SW 1271 (cell line): ENCODE measurements at places on chromosomes 3 and 15.

- peak; percentile 25 for DNase-seq
Measured at GRCh38 chr3:135992072-135992471, 26.5 kb downstream of the PPP2R3A start.

- DNase-seq = no peak
Measured at GRCh38 chr3:41244620-41245336, 45.5 kb downstream of the CTNNB1 start.

DNA sequence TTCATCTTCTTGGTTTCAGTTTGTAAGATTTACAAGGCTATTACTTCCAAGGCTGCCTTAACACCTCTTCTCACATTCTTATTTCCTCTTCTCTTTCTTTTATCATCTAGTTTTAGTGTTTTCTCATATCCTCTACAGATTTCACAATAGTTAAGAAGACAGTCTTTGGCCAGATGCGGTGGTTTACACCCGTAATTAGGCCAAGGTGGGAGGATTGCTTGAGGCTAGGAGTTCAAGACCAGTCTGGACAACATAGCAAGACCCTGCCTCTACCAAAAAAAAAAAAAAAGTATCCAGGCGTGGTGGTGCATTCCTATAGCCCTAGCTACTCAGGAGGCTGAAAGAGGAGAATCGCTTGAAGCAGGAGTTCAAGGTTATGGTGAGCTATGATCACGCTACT, 3.5 kb upstream of the ALDH1A2 start:
- DNase-seq = no peak

DNA sequence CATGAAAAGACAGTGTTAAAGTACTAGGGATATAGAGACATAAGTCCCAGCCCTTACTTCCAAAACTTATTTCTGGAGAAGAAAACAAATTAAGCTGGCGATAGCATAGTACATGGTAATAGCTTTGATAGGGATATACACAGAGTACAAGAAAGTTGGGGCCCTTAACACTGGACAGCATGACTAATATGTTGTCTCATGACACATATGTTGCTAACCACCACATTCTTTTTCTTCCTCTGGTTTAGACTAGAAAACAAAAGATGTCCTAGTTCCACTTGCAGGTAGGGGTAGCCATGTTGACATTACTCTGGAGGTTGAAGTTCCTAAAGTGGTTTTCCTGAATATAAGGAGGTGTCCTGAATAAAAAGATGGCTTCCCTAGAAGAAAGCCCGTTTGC, 75.3 kb downstream of the RFX7 start:
- no peak for DNase-seq

DNA sequence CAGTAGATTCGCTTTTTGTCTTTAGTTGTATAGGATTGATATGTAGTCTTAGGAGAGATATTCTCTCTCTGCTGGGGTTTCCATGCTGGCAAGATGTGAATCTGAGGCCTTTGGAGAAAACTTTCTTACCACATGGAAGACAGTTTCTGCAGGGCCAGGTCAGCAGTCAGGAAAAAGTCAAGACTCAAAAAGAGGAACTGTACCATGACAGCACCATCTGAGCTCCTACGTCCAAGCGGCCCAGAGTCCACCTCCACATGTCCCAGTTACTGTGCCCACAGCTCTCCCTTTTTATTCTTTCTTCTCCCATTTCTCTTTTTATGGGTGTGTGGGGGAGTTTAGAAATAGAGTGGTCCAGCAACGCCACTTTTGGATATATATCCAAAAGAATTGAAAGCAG, 172.0 kb downstream of the MTHFS start:
- DNase-seq = no peak

DNA sequence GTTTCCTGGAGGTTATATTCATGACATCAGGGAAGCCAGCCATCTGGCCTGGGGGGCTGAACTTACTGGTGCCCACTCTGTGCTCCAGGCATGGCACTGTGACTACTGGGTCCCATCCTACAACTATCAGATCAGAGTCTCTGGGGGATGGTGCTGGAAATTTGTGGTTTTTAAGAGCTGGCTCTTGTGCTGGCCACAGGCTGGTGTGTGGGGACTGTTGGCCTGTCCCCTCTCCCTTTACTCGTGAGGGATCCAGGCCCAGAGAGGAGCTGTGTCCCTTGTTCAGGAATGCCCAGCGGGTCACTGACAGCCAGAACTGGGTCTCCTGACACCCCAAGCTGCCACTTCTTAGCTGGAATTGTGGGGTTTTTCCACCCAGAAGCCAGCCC, 44.5 kb upstream of the SEC22A start:
- DNase-seq = no peak

- no peak for DNase-seq
Measured at GRCh38 chr15:78229431-78230406, 4.6 kb downstream of the ACSBG1 start.

- DNase-seq = no peak
Measured at GRCh38 chr3:22759636-22760310, 443.4 kb upstream of the UBE2E2 start.

GRCh38 chr3:7309641-7310102, 448.8 kb downstream of the GRM7 start:
- DNase-seq = no peak

DNA sequence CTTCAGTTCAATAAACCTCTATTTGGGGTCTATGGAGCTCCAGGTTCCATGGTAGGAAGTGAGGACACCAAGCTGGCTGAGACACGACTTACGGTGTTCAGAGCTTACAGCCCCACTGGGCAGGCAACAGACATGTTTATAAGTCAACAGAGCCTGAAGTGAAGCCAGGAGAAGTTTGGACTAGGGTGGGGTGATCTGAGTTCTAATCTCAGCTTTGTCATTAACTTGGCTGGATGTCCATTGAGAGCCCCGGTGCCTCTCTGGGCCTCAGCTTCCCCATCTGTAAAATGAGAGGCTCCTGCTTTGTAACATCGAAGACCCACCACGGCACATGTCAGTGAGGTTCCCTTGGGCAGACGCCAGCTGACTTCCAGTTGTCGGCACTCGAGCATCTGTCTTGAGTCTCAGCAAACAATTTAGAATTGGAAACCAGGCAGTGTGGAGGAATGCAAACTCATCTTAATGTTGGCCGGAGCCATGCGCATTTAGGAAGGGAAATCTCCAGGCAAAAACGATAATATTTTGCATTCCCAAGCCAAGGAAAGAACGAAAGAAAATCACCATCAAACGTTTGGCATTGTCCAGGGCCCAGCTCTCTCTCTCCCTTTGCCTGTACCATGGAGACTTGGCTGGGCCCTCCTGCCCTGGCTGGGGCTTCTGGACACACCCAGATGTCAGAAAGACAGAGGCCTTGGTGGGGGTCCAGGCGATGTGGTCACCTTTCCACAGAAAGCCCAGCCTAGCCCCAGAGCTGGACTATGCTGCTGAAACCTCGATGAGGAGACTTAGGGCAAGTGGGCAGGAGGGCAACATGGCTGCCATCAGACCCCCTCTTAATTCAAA, 18.4 kb downstream of the ITGA11 start:
- DNase-seq = no peak

- DNase-seq = no peak
Measured at GRCh38 chr3:18656410-18656809, 231.3 kb upstream of the SATB1 start.

- DNase-seq = no peak
Measured at GRCh38 chr3:8603115-8603710, 41.4 kb downstream of the SSUH2 start.

GRCh38 chr15:24318981-24319380, 356.6 kb upstream of the NPAP1 start:
- DNase-seq = no peak

GRCh38 chr3:166473501-166473900, 636.3 kb upstream of the BCHE start:
- no peak for DNase-seq

DNA sequence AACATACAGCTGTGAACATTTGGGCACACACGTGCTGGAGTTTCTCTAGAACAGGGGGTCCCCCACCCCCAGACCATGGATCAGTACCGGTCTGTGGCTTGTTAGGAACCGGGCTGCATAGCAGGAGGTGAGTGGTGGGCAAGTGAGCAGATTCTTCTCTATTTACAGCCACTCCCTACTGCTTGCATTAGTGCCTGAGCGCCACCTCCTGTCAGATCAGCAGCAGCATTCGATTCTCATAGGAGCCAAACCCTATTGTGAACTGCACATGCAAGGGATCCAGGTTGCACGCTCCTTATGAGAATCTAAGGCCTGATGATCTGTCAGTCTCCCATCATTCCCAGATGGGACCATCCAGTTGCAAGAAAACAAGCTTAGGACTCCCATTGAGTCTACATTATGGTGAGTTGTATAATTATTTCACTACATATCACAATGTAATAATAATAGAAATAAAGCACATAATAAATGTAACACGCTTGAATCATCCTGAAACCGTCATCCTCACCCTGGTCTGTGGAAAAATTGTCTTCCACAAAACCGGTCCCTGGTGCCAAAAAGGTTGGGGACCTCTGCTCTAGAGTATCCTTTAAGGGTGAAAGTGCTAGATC, 25.8 kb downstream of the CHRM5 start:
- DNase-seq = peak; percentile 1

DNA sequence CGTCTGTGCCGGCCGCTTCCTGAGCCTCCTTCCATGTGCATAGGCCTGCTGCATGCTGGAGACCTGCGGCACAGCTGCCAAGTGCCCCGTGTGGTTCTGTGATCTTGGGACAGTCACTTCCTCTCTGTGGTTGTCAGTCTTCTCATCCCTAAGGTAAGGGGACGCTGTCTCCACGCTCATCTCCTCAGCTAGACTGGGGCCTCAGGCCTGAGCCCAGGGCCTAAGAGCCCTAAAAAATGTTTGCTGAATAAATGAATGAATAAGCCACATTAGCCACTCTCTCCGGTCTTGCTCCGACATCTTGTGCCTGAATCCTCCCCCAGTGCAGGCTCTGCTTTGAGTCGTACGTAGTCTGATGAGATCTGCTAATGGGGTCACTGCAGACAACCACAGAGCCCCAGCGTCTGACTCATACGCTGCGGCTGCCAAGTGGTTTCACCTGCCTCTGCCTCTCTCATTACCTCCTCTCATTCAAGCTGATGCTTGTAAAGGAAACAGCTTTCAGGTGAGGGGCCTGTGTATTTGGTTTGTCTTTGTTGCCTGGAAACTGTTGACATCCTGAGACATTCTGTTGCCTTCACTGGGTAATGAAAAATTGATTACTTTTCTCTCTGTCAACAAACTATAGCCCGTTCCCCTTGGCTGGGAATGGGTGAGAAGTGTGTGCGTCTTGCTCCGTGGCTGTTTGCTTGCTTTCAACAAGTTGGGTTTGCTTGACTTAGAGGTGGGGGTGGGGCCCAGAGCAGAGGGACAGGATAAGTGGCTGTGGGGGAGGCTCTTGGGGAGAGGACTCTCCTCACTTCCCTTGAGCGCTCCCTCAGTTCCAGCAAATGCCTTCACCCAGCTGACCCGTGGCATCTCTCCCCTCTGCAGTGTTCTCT, 15.9 kb downstream of the RPLP1 start:
- no peak for DNase-seq

DNA sequence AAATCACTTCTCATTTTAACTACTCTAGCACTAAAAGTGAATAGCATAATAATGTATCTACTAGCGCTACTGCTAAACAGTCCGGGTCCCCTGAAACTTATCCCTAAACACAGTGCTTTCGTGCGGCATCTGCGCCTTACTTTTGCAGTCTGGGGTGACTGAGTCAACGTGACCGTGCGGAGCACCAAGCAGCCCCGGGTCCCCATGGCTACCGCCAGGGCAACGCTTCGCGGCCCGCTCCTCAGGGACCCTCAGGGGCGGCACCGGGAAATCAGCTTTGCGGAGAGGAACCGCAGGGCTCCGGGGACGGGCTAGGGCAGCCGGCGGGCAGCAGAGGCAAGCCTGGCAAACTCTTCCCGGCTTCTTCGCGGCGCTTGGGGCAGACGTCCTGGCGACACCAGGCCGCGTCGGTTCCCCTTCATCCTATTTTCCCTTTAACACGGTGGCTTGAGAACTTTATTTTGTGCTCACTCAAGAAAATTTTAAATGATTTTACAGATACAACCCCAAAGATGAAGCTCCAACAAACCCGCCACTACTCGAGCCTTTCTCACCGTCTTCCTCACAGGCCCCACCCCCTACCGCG, 757 bp upstream of the DIPK2A start:
- peak; percentile 28 for DNase-seq

DNA sequence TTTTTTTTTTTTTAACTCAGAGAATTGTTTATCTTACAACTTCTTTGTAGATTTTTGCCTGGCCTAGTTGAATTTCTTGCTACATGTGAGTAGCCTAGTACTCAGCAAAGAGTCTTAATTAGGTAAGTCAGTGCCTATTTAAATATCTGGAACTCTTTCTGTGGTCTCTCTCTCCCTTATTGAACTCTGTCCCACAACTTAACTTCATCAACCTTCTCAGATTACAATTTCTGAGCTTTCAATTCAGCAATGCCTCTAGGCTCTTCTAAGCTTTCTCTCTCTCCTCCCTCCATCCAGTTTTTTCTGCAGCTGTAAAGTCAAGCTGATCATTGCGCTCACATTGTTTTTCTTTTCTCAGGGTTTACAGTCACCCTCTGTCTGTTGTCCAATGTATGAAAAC, 517.6 kb upstream of the ROBO1 start:
- DNase-seq = no peak

- DNase-seq = no peak
Measured at GRCh38 chr15:96285305-96285704, 45.2 kb upstream of the NR2F2 start.

DNA sequence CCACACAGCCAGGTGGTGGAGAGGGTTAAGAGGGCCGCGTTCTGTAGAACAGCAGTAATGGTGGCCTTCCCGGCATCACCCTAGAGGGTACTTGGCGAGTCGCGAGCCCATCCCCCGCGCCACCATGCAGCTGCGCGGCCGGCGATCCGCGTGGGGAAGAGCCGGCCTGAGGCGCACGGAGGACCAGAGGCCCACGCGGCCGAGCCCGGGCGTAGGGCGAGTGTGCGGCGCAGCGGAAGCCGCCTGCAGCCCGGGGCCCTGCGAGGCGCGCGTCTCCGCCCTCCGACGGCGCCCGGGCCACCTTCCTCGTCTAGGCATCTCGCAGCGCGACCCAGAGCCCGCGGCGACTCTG, 423 bp downstream of the TKT start:
- DNase-seq = no peak

- no peak for DNase-seq
Measured at GRCh38 chr3:57059411-57059810, 1.1 kb upstream of the SPATA12 start.

DNA sequence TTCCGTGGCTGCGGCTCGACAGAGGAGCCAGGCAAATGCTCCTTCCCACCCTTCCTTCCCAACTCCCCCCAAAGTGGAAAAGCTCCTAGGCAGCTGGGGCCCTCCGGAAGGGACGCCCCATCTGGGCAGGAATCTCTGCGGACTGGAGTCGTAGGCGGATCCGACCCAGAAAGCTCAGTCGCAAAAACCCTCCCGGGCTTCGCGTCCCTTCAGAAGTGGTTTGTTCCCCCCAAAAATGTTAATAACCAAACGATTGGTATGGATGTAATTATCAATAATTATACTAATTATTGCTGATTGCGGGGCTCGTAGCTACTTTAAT, 3.8 kb downstream of the RNU6-1 start:
- no peak for DNase-seq
